ENCODE measurements at places on chromosomes 3 and 15. TPM values are rescaled to one million over a fixed set of nuclear protein-coding genes. Genes with fewer than 3 reads are reported as not detected.
A peak's percentile ranks its signal among the peaks of the same experiment; 100 is the strongest.

TMCO5A gene
- not detected for polyA plus RNA-seq

ZNF80 gene
- 0.04 TPM for polyA plus RNA-seq

FANCD2OS gene
- not detected for polyA plus RNA-seq

PLCB2 gene
- 312 TPM for polyA plus RNA-seq

DHFR2 gene
- 0.91 TPM for polyA plus RNA-seq

FBXO45 gene
- 0.98 TPM for polyA plus RNA-seq

ULK4 gene
- 5.2 TPM for polyA plus RNA-seq

ANKRD63 gene
- polyA plus RNA-seq: not detected

CIDEC gene
- not detected for polyA plus RNA-seq

GRCh38 chr3:160725338-160725737 lies 30.7 kb upstream of the PPM1L start:
- DNase-seq: no peak

- DNase-seq: no peak
Measured at GRCh38 chr3:28863186-28863585, 417.7 kb upstream of the RBMS3 start.

GRCh38 chr15:92818651-92819277 lies 81.4 kb upstream of the CHD2 start:
- DNase-seq: no peak

DNA sequence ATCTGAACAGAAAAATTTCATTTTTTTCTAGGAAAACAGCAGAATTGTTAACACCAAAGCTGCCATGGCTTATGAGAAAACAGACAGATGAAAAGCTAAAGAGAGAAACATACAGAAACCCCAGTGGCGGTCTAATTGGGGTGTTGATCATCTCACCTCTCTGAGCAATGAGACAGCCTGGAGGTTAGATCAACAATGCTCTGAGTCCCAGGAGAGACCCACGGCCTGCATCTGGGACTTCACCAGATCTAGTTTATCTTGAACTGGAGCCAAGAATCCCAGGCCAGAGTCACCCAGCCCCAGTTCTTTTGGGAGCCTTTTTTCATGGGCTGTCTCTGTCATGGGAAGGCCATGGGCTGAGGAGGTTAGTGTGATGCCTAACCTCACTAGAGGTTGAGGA lies 3.5 kb upstream of the GALNT15 start:
- no peak for DNase-seq

GRCh38 chr3:49032646-49033304 lies 3.6 kb upstream of the IMPDH2 start:
- DNase-seq: no peak

DNA sequence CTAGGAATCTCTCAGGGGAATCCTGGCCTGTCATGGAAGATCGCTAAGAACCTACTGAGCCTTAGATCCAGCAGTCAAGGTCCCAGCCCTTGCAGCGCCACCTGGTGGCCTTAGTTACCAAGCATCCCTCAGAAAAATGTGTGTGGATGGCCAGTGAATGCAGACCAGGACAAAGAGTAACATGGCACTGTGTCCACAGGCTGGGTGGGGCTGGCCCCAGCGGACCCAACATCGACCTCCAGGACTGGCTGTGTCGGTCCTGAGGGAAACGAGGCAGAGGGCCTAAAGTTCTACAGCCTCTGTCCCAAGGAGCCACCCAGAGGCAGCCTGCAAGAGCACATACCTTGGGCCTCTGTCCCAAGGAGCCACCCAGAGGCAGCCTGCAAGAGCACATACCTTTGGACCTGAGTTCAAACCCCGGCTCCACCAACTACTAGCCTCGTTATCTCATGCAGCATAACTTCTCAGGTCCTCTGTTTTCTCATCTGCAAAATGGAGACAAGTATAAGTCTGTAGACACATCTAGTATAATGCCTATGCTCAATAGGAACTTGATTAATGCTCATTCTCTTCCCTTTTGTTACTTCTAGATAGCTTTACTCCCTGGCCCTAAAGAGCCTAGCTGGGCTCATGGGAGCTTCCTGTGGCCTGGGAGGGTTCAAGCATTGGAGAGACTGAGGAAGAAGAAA lies 57.5 kb upstream of the HERC1 start:
- peak; percentile 84 for DNase-seq

DNA sequence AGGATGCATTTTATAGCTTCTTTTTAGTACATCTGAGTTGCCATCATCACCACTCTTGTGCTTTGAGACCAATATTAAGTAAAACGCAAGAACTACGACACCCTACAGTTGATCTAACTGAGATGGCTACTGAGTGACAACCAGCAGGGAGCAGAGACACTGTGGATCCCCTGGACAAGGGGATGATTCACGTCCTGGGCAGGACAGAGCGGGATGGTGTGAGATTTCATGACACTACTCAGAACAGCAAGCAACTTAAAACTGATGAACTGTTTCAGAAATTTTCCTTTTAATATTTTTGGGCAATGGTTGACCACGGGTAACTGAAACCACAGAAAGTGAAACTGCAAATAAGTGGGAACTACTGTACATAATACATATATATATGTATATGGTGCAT lies 299.2 kb downstream of the ADAMTS17 start:
- no peak for DNase-seq

- no peak for DNase-seq
Measured at GRCh38 chr15:100116416-100117190, 225.2 kb downstream of the ADAMTS17 start.

DNA sequence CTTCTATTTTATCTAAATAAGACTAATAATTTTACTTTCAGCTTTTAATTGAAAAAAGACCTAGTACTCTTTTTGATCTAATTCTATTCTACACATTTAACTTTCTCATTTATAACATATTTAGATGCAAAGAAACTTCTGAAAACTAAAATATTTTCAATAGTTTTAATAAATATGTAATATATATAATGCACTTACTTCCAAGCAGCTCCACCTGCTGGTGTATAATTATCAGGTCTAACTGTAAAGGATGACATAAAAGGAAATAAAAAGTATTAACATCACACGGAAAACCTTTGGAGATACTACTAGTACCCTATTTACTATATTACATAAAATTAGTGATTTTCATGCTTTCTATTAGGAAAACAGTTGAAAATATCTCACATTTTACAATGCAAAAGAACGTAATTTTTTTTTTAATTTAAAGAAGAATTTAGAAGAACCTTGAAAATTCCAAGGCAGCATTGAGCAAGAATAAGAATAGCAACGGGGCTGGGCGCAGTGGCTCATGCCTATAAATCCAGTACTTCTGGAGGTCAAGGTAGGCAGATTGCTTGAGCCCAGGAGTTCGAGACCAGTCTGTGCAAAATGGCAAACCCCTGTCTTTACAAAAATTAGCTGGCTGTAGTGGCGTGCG lies 10.2 kb downstream of the PLSCR5 start:
- DNase-seq: no peak

- DNase-seq: no peak
Measured at GRCh38 chr3:12659316-12660015, 4.5 kb downstream of the RAF1 start.

GRCh38 chr3:14451844-14452739 lies 49.7 kb downstream of the SLC6A6 start:
- DNase-seq: no peak

GRCh38 chr3:183117056-183117455 lies 17.8 kb upstream of the MCCC1 start:
- no peak for DNase-seq

- no peak for DNase-seq
Measured at GRCh38 chr3:29226706-29227105, 54.2 kb upstream of the RBMS3 start.

DNA sequence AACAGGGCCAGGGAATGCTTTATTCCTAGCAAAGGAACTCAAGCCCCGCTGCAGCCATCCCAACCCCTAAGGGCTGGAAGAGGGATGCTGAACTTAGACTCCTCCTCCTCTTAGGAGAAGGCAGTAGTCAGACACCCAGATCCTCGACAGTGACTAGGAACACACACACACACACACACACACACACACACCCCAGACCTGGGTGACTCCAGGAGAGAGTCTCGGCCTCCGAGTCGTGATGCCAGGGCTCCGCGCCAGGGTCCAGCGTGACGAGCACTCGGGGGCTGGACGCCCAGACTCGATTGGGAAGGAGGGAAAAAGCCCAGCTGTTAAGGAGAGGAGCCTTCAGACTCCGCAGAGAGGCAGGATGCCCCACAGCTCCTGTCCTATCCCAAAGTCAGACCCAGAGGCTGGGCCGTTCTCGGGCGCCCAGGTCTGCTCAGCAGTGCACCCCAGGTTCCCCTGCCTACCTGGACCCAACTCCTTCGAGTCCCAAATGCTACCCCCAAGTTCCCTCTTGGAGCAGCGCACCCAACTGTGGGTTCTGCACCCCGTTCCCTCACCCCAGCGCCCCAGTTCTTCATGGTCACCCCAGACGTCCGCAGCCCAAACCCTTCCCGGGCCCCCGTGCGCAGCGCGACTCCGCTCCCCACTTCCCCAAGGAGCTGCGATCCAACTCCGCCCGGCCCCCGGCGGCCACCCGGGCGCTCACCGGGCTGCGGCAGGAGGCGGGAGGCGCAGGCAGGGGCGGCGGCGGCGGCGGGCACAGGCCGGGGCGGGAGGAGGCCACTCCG lies 421 bp downstream of the BMF start:
- no peak for DNase-seq

- DNase-seq: no peak
Measured at GRCh38 chr3:58989163-58989562, 60.7 kb downstream of the CFAP20DC start.

DNA sequence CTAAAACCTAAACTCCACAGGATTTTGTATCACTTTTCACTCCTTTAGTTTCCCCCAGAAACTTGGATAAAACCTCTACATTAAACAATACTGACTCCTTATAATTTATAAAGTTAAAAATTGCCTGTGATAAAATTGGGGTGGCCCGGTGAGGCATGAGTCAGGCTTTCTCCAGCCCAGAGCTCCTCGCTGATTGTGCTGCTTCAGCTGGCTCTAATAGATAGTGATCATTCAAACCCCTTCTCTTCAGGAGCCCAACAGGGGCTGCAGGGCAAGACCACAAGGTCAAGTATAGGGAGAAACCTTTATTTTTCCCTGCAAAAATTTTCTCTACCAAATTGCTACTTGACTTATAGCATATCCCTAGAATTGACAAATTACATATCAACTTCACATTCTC lies 308.2 kb downstream of the PLCL2 start:
- no peak for DNase-seq

- no peak for DNase-seq
Measured at GRCh38 chr15:28914483-28915023, 28.8 kb downstream of the APBA2 start.

DNA sequence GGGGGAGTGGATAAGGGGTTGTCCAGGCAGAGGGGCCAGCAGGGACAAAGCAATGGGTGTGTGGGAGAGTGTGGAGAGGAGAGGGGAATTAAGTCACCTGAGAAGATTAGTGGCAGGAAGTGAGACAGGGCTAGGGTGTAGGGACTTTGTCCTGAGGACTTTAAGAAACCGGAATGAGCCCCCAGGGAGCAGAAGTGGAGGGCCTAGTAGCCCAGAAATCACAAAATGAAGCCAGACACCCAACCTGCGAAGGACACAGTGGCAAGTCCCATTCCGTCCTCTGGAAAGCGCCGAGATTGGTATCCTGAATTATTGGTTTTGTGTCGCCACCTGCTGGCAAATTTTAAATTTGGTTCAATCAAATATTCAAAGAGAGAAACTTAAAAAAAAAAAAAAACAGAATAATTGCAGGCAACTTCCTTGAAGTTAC lies 78.0 kb upstream of the SLC25A36 start:
- DNase-seq: peak; percentile 67

DNA sequence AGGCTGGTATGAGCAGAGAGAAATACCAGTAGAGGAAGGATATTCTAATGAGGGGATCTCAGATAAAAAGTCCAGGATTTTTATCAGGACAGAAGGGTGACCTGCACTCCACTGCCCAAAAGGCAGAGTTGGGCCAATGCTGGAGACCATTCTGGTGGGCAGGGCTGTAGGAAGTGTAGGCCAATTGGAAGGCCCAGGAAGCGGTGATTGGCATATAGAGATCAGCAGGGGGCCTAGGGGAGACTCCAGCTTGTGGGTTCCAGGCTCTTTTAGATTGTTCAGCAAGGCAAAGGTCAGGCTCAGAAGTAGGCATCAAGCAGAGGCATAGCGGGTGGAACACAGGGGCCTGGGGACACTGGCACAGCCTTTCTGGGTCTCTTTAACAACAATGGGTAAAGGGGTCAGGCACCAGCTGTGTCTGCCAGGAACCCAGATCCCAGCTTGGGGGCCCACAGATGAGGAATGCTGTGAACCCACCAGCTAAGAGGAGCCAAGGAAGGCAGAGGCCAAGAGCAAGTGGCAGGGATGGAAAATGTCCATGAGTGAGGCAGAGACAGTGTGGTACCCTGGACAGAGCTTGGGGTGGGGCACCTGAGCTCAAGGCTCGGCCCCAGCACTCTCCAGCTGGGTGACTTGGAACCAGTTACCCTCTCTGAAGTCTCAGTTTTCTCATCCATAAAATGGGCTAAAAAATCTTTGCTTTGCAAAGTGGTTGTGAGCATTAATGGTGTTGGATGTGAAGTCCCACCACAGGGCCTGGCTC lies 27.0 kb upstream of the RASGRF1 start:
- DNase-seq: no peak

DNA sequence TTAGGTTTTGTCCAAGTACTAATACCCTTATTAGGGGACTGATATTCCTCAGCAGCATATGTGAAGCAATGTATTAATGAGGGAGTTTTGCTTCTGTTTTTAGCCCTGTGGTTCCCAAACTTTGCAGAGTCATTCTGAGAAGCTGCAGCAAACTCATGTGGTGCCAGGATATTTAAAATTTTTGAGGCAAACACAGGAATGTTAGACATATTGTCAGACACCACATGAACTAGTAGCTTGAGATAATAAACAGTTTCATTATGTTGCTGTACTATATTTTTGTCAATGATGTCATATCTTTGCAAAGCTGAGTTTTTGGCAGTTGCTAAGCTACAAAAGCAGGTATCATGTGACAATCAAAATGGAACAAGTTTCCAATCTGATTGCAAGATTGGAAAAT lies 36.6 kb downstream of the ATP6V1A start:
- DNase-seq: peak; percentile 45

DNA sequence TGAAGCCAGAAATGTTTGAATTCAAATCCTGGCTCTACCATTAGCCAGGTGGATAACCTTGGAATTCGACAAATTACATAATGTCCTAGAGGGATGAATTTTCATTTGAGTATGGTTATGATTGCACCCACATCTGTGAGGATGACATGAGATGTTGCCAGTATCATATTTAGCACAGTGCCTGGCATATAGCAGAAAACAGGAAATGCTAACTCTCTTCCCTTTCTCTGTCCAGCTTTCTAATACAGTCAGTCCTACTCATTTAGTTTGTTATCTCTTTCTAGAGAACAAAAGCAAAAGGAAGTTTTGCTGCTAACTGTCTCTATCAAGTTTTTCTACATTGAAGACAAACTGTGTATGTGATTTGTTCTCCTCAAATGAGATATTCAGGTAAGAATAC lies 231.7 kb downstream of the CPNE4 start:
- no peak for DNase-seq

GRCh38 chr3:172666181-172666872 lies 44.5 kb downstream of the NCEH1 start:
- DNase-seq: no peak

DNA sequence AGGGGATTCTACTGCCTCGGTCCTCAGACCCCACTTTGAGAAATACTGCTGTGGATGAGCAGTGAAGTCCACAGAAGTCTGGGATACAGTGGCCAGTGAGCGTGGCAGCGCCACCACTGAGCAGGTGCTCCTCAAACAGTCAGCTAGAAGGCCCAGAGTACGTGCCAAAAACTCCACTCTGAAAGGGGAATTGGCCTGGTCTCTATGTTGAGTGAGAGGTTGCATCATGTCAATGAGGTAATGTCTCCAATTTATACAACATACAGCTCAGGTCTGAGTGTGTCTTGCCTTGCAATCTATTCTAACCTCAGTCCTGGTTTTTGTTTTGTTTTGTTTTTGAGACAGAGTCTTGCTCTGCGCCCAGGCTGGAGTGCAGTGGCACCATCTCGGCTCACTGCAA lies 53.3 kb upstream of the ETV5 start:
- no peak for DNase-seq

- no peak for DNase-seq
Measured at GRCh38 chr15:98067339-98067738, 106.8 kb downstream of the ARRDC4 start.

All from B cell (primary cell).